Skeletal muscle cell (primary cell): ENCODE measurements at places on chromosomes 6 and 20.

- DNase-seq = no peak
Measured at GRCh38 chr6:41687501-41688175, 47.8 kb downstream of the TFEB start.

DNA sequence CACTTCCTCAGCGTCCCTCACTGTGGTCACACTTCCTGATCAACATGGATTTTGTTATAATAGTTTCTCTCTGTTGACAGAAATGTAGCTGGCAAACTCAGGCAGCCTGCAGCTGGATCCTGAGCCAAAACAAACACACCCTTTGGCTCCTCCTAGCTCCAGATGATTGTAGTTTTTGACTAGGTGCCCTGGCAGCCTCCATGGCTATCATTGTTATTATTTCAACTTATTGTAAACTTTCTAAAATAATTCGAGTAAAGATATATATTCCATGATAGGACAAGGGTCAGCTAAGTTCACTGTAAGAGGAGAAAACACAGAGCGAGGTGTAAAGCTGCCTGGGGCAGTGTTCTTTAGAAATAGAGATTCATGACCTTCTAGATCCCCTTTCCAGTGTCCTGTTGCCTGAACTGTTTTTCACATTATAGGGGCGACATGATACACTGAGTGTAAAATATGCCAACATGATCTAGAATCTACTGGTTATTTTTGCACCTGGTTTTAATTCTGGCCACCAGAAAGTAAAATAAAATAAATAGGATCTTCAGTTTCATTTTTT lies 98.2 kb upstream of the HDGFL1 start:
- peak; percentile 34 for DNase-seq

DNA sequence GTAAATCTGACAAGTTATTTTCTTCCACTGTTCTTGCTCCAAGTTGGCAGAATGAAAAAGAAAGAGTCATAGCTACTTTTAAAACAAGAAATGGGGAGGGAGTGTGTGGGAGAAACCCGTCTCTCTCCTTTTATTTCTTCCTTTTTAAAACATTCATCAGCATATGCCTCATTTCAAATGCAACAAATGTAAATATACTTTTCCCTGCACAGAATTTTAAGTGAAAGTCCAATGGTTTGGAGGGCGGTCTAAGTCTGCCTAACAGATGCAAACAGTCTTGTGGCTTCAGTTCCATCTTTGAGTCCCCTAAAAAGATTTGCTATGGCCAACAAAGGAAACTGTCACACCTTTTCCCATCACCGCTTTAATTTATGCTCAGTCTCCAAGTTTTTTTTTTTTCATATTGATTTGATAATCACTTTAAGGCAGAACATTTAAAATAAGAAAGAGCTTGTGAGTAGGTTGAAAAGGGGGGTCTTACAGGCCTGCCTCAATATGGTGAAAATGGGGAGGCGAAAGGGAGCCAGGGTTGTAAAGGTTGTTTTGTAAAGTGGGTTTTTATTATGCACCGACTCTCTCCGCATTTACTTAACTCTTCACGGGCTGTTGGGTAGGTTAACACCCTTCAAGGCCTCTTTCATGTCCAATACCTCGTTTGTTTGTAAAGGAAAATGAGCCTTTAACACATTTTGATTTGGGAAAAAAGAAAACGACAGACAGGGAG lies 4.6 kb downstream of the TFAP2D start:
- DNase-seq = no peak

- no peak for DNase-seq
Measured at GRCh38 chr20:50385733-50386640, 124.2 kb upstream of the PTPN1 start.

DNA sequence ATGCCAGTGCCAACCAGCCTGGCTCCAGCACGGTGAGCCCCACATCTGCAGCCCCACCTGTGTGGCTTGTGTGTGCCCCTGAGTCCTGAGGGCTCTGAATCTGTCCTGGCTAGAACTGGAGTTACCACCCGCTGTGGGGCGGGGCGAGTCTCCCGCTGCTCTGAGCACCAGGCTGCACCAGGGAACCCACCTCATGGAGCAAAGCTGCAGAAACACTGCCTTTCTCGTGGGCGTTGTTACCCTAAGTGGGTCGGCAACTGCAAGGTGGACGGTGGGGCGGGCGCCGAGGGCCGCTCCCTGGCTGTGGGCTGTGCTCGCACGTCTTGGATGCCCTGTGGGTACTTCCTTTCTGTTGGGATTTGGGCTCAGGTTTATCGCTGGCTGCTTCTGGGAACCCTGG lies 12.7 kb upstream of the ZBTB46 start:
- DNase-seq = no peak

- no peak for DNase-seq
Measured at GRCh38 chr6:34791164-34791700, 651 bp upstream of the BLTP3A start.

DNA sequence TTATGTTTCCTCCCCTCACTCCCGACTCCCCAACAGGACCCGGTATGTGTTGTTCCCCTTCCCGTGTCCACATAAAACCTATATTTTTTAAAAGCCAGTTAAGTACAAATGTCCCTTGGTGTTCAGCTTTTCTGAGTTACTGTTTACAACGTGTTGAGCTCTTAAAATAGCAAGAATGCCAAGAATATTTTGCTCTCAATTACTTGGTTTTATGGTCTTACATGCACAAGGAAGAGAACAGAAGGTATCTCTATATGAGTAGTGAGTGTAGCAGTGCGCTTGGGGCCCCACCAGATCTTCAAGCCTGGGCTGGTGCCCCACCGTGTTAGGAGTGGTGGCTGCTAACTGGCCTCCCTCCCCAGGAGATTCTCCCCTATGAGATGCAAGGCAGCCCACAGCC lies 75.3 kb downstream of the RIN2 start:
- DNase-seq = no peak

GRCh38 chr6:151537556-151537955 lies 43.7 kb downstream of the CCDC170 start:
- DNase-seq = no peak

- DNase-seq = peak; percentile 43
Measured at GRCh38 chr6:140105857-140106256, 731.4 kb upstream of the CITED2 start.

DNA sequence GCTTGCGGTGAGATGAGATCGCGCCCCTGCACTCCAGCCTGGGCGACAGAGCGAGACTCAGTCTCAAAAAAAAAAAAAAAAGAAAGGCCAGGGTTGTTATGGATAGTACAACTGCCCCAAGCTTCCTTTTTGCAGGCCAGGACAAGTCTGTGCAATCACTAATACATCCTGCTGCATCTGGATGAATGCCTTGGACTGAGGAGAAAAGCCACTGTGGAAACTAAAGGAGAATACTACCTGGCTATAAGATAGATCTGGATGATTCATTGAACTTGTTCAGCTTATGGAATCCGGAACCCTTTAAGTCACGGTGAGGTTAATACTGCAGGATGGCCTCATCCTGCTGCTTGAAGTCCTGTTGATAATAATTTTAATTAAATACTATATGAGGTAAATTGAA lies 278.2 kb downstream of the TFAP2A start:
- no peak for DNase-seq

GRCh38 chr6:26440977-26441358 lies 664 bp downstream of the BTN3A3 start:
- no peak for DNase-seq

GRCh38 chr6:74065705-74066104 lies 369.7 kb downstream of the CD109 start:
- no peak for DNase-seq

DNA sequence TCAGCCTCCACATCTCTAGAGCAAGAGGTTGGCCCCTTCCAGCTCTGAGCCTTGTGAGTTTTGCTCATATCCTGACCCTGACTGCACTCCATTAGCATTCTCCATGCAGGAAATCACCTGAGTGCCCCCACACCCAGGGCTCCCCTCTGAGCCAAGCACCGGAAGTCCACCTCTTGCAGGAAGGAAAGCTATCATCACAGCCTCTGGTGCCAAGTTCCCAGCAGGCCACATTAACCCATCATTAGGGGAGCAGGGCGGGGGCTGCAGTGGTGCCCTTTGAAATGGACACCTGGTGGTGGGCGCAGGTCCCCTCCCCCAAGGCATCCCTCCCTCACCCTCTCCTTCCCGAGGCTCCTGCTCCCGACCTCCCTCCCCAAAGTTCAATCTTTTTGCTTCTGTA lies 16.1 kb downstream of the GRM4 start:
- DNase-seq = no peak

DNA sequence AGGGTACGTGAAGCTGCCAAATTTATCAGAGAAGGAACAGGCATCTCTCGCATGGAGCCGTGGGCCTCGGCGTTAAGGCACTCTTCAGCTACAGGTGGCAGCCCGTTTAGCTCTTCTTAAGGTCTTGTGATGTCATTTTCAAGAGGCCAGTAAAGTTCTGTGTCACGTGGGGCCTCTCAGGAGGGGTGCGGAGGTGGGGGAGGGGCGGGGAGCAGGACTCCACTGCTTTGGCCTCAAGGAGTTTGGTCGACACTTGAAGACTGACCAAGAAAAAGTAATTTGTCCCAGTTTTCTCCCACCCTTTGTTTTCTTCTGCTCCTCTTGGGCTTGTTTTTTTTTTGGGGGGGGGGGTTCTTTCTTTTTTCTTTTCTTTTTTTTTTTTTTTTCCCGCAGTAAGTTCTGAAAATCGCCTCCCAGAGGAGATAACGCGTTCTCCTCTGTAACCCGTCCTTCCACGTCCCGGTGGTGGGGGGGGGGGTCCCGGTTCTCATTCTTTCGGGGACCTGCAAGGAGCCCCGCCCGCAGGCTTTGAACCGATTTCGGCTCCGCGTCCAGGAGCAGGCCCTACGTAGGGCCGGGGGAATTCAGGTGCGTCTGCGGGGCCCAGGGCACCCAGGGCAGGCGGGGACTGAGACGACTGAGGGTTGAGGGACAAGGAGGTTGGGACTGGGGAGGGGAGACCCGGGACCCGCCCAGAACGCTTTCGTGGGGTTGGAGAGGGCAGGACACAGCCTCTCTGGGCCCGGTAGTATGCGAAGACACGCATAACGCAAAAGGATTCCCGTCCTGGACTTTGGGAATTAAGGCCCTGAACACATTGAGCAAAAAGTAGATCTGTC lies 26.0 kb downstream of the GPX6 start:
- DNase-seq = peak; percentile 28

- no peak for DNase-seq
Measured at GRCh38 chr20:41151134-41151869, 14.0 kb downstream of the PLCG1 start.

GRCh38 chr6:20036141-20036677 lies 176.1 kb downstream of the MBOAT1 start:
- DNase-seq = no peak

- no peak for DNase-seq
Measured at GRCh38 chr20:49098136-49098535, 52.0 kb downstream of the CSE1L start.

DNA sequence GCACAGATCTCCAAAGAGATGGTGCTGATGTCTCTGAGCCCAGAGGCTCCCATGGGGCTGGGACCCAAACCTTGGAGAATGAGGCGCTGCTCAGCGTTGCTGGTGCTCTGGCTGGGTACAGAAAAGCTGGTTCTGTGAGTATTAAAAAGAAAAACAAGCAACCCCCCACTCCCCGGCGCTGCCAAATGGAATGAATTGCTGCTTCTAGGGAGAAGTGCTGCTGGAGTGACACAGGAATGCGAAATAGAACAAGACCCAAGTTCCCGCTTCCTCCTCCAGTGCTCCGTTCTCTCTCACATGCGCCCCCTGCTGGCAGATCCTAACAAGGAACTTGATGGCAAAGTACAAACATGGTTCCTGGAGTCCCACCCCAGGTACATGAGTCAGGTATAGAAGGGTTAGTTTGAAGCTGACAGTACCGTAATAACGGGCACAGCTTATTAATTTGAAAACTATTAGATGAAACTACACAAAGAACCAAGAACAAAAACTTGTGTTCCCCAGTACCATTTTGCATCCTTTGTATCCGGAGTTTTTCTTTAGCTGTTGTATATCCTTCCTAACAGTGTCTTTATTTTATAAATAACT lies 2.1 kb upstream of the DDX27 start:
- peak; percentile 43 for DNase-seq

- DNase-seq = no peak
Measured at GRCh38 chr6:166927240-166927934, 29.0 kb downstream of the RNASET2 start.

GRCh38 chr20:419556-420165 lies 11.6 kb downstream of the RBCK1 start:
- DNase-seq = no peak

GRCh38 chr6:155050311-155050710 lies 55.2 kb downstream of the TIAM2 start:
- DNase-seq = no peak

GRCh38 chr6:148757944-148758480 lies 11.2 kb downstream of the UST start:
- no peak for DNase-seq

GRCh38 chr6:6918216-6918983 lies 189.4 kb upstream of the RREB1 start:
- DNase-seq = no peak

GRCh38 chr6:2524090-2524489 lies 226.6 kb downstream of the MYLK4 start:
- DNase-seq = no peak

GRCh38 chr6:47502920-47503319 lies 25.3 kb downstream of the CD2AP start:
- DNase-seq = no peak

- DNase-seq = no peak
Measured at GRCh38 chr6:37779111-37779800, 40.3 kb upstream of the ZFAND3 start.

DNA sequence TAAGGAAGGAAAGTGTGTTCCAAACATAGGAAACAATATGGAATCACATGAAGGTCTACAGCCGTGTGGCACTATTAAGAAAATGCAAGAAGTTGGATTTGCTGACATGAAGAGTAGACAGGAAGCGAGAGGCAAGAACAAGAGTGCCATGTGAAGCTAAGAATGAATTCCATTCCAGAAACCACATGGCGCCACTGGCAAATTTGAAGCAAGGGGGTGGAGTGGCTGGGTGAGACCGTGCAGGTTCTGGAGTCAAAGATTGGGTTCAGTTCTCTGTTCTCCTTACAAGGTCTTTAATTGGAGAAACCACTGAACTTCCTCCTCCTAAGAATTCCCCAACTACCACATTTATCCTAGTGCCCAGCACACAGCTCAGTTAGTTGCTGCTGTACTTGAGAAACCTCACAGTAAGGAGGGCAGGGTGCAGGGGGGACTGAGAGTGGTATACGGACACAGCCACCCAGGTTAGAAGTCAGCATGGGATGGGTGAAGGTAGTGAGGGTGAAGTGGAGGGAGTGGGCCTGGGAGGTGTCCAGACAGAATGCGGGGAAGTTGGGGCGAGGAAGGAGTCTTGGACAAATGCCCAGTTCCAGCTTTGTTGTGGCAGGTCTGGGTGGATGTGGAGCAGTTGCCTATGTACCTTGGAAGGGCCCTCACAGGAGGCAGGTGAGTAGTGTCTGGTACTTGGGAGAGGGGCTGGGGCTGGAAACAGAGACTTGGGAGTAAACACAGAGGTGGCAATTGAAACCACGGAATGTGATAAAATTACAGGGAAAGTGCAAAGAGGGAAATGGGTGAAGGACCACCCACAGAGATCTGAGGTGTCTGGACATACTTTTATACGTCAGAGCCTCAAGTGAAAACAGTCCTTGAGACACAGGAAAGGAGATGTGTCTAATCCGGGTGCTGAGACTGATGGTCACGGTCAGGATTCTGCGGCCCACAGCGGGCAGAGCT lies 14.3 kb downstream of the LYRM4 start:
- DNase-seq = no peak
